ENCODE measurements at places on chromosomes 2 and 18.

DNA sequence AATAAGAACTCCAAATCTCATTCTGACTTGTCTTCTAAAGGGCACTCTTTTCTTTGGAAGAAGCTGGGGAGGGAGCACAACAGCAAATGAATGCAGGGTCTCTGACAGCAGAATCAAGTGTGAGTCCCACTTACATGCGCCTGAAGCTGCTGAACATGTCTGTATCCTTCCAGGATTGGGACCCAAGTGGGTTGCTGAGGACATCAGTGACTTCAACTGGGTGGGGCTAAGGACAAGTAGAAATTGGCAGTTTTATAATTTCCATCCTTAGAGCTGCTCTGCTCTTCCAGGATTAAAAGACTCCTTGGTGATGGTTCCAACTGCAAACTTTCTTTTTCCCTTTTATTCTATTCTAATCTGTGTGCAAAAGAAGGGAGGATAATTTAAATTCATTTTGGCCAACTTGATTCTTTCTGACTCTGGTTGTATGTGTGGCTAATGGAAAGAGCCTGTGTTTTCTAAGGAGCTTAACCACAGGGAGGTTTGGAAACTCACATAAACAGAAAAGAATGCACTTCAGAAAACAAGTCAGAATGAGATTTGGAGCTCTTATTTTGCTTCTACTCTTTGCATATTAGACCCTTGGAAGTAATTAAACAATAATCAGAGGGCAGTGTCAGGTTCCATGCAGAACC lies 20.6 kb downstream of the ANTXR1 start:
- DNase-seq = no peak

- DNase-seq = no peak
These were observed 5.5 kb downstream of the GCKR start for GRCh38 chr2:27502142-27502541.

- DNase-seq = no peak
These were observed 364.1 kb upstream of the HS6ST1 start for GRCh38 chr2:128682729-128683284.

DNA sequence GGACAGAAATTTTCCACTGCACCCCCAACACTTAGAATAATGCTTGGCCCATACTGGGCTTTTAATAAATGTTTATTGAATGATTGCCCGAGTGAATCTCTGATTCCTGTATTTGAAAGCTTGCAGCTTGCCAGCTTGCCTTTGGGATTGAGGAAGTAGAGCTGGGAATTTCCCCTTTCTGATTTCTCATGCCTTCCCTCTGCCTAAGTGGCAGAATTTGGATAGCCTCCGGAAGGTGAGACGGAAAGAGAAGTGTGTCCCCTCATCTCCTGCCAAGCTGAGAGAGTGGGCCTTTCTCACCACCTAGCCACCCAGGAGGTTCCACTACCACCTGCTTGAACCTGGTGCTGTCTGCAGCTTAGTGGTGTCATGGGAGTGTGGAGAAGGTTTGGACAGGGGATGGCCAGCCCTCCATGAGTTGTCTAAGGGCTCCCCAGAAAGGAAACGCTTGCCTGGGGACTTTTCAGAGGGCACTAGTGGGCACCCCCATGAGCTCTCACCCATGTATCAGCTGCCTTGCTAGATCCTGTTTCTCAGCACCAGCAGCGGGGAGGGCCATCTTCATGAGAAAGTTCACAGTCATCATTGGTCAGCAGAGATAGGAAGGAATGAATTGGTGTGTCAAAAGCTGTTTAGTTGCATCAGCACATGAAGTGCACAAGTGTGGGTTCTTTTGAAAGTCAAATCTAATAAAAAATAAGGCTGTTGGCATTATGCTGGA lies 8.6 kb upstream of the NCOA1 start:
- DNase-seq = no peak

DNA sequence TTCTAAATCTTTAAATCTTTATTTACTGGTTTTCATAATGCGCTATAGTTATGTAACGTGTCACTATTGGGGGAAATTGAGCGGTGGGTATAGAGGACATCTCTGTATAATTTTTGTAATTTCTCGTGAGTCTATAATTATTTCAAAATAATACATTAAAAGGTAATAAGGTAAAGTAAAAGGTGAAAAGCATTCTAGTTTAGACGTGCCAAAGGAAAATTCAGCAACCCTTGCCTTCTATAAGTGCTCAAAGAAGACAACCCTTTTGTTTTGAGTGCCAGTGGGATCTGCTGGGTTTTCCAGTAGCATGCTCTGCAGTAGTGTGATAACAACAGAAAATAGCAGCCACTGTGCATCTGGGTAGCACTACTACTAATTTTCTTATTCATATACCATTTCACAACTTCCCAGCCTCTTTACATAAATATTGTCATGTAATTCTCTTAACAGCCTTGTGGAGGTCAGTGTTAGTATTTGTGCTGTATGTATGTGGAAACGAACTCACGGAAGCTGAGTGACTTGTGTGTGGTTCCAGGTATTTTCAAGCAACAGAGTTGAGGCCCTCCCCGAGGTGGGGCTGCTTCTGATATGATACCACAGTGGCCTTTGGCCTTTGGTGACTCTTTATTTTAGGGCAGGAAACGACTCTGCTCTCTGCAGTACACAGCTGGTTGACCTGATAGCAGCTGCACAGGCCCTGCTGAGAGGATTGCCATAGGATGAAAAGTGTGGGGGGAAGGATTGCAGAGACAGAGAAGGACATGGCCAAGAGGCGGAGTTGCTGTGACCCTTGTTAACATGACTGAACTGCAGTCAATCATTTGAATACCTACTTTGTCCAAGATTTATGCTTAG lies 104.5 kb downstream of the TDRD15 start:
- no peak for DNase-seq

- no peak for DNase-seq
These were observed 118.1 kb upstream of the FN1 start for GRCh38 chr2:215553946-215554345.

- no peak for DNase-seq
These were observed 134.1 kb downstream of the CNTNAP5 start for GRCh38 chr2:124159166-124159565.

DNA sequence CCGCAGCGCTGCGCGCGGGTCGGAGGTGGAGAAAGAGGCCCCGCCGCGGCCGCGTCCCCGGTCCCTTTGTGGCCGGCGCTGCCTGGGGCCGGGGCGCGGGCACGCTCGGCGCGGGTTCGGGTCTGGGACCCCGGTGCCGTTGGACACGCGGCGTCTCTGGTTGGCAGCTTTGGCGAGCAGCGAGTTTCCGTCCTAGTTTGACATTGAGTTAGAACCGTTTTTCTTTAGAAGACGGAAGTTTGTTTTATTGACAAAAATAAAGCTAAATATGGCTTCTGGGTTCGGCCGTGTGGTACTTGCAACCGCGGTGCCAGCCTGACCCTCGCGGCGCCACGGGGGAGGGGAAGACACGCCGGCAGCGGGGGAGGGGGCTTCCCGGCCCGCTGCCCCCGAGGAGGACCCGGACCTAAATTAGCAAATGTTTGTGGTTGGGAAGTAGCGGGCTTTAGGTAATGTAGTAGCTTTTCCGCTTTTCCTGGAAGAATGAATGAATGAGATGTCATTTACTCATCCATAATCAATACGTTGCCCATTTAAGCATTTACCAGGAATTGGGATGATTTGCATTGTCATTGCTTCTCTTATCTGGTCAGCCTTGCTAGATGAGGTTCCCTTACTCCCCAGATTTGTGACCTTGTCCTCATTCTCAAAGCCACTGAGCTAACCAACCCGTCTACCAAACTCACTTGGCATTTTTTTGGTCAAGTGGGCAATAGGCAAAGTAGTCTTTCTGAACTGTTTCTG lies 530 bp downstream of the GALNT1 start:
- peak; percentile 23 for DNase-seq

DNA sequence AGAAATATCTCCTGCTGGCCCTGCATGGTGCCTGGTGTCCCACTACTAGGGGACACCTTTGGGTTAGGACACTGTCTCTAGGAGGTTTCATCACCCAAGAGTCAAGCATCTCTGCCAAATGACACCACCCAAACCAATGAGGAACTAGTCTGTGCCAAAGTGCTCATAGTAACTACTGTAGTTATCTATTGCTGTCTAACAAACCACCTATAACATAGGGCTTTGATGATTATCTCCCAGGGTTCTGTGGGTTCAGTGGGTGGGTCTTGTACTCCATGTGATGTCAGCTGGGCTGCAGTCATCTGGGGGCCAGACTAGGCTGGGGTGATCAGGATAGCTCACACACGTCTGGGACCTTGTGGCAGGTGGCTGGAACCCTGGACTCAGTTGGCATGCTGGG lies 59.8 kb downstream of the EPAS1 start:
- no peak for DNase-seq

DNA sequence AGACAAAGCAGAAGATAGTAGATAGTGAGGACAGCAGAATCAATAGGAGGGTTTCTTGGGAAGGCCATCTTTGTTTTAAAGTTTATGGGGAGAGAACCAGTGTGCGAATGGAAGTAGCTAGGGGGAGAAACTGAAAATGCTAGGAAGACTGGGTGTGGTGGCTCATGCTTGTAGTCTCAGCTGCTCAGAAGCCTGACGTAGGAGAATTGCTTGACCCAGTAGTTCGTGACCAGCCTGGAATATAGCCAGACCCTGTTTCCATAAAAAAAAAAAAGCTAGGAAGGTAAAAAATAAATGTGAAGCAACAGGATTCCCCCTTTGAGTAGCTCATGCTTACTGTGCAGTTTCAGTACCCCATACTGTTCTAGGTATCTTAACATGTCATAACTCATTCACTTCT lies 19.2 kb upstream of the DRC1 start:
- no peak for DNase-seq

DNA sequence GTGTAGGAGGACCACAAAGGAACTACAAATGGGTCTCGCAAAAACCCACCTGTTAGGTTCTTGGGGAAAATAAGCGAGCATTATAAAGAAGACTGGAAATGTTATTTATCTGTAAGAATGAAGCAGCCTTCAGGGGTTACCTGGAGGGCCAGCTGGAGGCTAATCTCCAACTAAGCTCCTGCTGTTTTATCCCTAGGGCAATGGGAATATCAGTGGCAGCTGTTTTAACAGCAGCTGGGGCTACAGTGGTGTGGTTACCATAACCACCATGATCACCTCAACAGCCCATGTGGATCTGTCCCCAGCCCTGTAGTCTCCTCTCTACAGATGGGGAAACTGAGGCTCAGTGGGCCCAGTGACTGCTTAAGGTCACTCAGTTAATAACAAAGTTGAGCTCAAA lies 108.1 kb downstream of the FTCDNL1 start:
- DNase-seq = no peak
